ENCODE measurements at places on chromosomes 7 and 10. TPM values are rescaled to one million over a fixed set of nuclear protein-coding genes. Genes with fewer than 3 reads are reported as not detected.

ANKRD1 gene
- polyA plus RNA-seq = 1,443 TPM

DPYSL4 gene
- 0.30 TPM for polyA plus RNA-seq

MSMB gene
- polyA plus RNA-seq = not detected

GRCh38 chr10:123619067-123619855, 46.9 kb upstream of the GPR26 start:
- no peak for DNase-seq

DNA sequence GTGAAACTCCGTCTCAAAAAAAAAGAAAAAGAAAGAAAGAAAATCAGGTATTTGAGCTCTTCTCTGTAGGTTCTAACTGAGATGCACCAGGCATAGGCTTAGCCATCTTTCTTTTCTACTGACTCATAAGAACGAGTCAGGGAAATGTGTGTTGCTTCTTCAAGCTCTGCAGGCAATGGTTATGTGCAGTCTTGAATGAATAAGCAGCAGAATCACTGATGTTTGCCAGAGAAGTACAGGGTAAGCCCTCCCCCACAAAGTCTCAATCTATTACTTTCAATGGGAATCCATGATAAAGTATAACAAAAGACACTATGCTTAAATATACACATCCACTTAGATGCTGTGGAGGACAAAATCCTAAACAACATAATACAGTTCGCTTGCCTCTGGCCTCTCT, 239.2 kb downstream of the PARD3 start:
- no peak for DNase-seq

Data from psoas muscle (tissue), 8 donors.